ENCODE measurements at places on chromosomes 2 and 18. TPM values are rescaled to one million over a fixed set of nuclear protein-coding genes. Genes with fewer than 3 reads are reported as not detected.

Gene C2orf80
- not detected for polyA plus RNA-seq

Gene ALPG
- not detected for polyA plus RNA-seq

Gene STK11IP
- 9.2 TPM for polyA plus RNA-seq

Gene TMEM169
- 0.65 TPM for polyA plus RNA-seq

Gene FANCL
- polyA plus RNA-seq: 18.8 TPM

Gene ALPP
- not detected for polyA plus RNA-seq

Gene SLC9A2
- polyA plus RNA-seq: not detected

Gene CAVIN2
- polyA plus RNA-seq: 40.3 TPM

Gene DYNAP
- not detected for polyA plus RNA-seq

Gene MBD1
- 30.1 TPM for polyA plus RNA-seq

Gene SIX2
- polyA plus RNA-seq: 0.18 TPM

Gene TAF1B
- polyA plus RNA-seq: 10.1 TPM

Gene ITPRID2
- 57.6 TPM for polyA plus RNA-seq

Gene PPP4R3B
- polyA plus RNA-seq: 38.3 TPM

Gene CDH2
- polyA plus RNA-seq: 12.3 TPM

Gene LDLRAD4
- polyA plus RNA-seq: 2.3 TPM

Gene SKOR2
- polyA plus RNA-seq: 0.01 TPM

Gene FBXO15
- polyA plus RNA-seq: 0.73 TPM

Gene MERTK
- 21.9 TPM for polyA plus RNA-seq

Gene NT5DC4
- not detected for polyA plus RNA-seq

Gene ZSWIM2
- not detected for polyA plus RNA-seq

Gene RTTN
- polyA plus RNA-seq: 6.2 TPM

Gene SCN3A
- 0.56 TPM for polyA plus RNA-seq

Gene NMUR1
- 0.31 TPM for polyA plus RNA-seq

Gene MAP3K19
- 0.02 TPM for polyA plus RNA-seq

Gene ZNF804A
- polyA plus RNA-seq: 0.07 TPM

Gene SGPP2
- polyA plus RNA-seq: 12.5 TPM

Gene CCDC68
- polyA plus RNA-seq: 17.7 TPM

Gene ACMSD
- not detected for polyA plus RNA-seq

Gene NCKAP5
- polyA plus RNA-seq: 2.3 TPM

Gene THOC1
- 28.7 TPM for polyA plus RNA-seq

All from ovary (tissue), 10 donors.